ENCODE measurements at places on chromosomes 7 and 10. TPM values are rescaled to one million over a fixed set of nuclear protein-coding genes. Genes with fewer than 3 reads are reported as not detected.
A peak's percentile ranks its signal among the peaks of the same experiment; 100 is the strongest.

TRIM8 gene
- total RNA-seq = 82.3 TPM

IGF2BP3 gene
- 44.0 TPM for total RNA-seq

AKR1D1 gene
- total RNA-seq = not detected

FANK1 gene
- 4.0 TPM for total RNA-seq

CCDC172 gene
- not detected for total RNA-seq

HOXA13 gene
- total RNA-seq = 22.2 TPM

NFE2L3 gene
- 43.7 TPM for total RNA-seq

ALOX5 gene
- 28.2 TPM for total RNA-seq

DNA sequence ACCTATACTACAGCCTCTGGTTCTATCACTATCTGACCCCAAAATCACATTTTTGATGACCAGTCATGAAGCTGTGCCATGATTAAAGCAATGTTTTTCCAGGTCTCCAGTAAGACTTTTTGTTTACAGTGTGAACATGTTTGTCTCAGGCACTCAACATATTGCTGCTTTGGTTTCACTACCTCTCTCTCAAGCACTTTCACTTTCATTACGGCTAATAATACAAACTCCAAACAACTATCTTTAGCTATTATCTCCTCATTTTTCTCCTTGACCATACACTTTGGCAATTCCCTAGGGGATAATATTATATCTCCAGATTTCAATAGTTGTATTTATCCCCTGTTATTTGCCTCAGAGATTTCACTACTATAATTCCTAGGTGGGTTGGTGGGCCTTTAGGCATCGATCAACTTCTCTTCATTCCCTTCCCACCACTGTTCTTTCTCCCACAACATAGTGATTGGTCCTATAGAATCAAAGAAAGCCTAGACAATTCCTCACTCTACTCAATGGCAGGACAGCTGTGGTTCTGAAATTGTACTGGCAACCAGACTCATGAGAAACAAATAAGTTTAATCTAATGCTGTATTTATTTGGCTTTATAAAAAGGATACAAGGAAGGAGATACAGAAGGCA, 261.4 kb upstream of the ZWINT start:
- no peak for DNase-seq

DNA sequence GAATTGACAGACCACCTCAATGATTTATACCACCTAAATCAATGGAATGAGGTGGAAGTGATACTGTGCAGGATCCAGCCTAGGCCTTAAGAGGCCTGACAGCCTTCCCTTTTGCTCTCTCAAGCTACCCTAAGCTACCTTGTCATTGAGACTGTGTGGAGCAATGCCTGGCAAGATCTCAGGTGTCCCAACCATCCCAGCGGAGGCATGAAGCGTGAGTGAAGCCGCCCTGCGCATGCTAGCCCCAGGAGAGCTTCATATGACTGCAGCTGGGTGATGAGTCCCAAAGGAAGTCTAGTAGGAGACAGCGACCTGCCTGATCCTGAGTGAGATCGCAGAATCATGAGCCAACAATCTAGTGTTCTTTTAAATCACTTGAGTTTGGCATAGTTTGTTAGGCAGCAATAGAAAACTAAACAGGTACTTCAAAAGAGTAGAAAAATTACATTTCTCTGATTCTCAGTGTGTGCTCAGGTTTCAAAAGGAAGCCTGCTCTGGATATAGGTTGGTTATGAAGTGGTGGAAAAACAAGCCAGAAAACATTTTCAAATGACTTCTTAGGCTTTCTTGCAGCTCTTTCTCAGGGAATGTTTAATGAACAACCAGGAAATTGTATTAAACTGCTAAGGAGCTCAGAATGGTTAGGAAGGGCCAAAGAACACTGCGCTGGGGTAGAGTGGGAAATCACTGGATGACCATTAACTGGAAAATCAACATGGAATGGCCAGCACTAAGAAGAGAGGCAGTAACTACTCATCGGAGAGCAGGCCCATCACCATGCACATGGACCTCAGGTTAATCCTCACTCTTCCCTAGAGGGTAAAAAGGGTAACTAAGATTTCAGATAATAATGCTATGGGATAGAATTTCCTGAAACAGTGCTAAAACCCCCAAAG, 535.2 kb downstream of the PHTF2 start:
- DNase-seq = no peak

DNA sequence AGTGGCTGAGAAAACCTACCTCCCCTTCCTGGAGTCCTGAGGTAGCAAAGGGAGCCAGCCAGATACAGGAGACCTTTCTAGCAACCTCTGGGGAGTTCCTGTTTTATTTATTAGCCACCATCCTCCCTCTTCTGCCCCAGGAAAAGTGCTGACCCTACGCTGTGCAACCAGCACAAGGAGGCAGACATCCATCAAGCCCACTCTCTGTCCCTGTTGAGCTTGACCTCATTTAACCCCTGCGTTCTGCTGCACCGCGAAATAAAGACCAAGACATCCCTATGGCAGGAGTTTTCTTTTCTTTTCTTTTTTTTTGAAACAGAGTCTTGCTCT, 25.3 kb upstream of the ANKRD2 start:
- no peak for DNase-seq

DNA sequence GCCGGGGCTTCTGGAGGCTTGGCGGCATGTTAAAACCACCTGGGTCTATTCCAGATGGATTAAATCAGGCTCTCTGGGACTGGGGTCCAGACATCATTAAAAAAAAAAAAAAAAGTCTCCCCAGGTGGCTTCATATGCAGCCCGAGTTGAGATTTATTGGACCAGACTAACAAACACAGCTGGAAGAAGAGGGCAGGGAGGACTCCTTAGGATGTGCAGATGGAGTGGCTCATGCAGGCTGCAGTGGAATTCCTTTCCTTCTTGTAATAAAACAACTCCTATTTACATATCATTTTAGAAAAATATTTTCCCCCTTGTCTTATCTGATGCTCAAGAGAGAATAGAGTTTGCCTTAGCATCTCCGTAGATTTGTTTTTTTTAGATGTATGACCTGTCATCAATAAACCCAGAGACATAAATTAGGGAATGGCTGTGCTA, 238.1 kb downstream of the CAMK1D start:
- no peak for DNase-seq

DNA sequence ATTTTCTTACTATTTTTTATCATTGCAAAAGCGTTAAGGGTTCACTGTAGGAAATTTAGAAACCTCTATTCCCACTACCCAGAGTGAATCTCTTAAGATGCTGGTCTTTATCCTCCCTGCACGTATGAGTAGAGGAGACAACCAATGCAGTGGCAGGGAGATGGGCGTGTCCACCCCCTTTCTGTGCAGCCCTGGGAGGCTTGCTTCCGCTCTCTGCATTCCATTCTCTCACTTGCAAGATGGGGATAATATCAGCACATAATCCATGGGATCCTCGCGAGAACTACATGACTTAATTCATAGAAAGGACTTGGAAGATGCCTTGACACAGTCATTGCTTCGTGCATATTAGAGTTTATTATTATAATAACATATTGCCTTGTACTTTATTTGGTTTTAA, 196.2 kb downstream of the KLF6 start:
- DNase-seq = no peak

GRCh38 chr7:70171369-70171920, 573.2 kb downstream of the AUTS2 start:
- DNase-seq = no peak

- DNase-seq = no peak
Measured at GRCh38 chr7:148325208-148325607, 265.4 kb upstream of the C7orf33 start.

GRCh38 chr10:110600487-110601101, 33.1 kb downstream of the SMC3 start:
- peak; percentile 79 for DNase-seq

GRCh38 chr7:5694912-5695726, 86.3 kb downstream of the RNF216 start:
- no peak for DNase-seq

DNA sequence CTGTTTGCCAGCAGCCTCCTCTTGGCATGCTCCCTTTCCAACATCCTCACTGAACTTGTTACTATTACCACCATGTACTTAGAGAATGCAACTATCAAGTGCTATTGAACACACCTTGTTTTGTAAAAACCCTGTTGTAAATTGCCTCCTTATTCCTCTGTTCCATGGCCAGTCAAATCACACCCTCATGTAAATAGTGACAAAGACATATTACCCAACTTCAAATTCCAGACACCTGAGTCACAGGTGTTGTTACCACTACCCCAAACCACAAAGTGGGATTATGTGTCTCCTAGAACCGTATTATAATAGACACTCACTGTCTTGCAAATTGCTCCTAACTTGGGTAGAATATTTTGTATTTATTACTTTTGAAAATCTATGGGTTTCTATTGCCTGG, 263.2 kb upstream of the C7orf33 start:
- DNase-seq = no peak
